K562 (cell line): ENCODE measurements at places on chromosomes 7 and 10.

- H3K4me3 ChIP-seq = no peak overlapping the region
- no peaks in the 10 kb centered on the region for H3K27me3 ChIP-seq
- no peak overlapping the region; the same call in 2 of the 3 replicates for H3K27ac ChIP-seq
- H3K4me1 ChIP-seq = peaks cover 32% of the 10 kb centered on the region
- no peak for DNase-seq
- H3K36me3 ChIP-seq = peaks cover 32% of the 10 kb centered on the region; the same call in 2 of the 3 replicates
These were observed 9.4 kb upstream of the LRRC27 start for GRCh38 chr10:132322586-132323048.

DNA sequence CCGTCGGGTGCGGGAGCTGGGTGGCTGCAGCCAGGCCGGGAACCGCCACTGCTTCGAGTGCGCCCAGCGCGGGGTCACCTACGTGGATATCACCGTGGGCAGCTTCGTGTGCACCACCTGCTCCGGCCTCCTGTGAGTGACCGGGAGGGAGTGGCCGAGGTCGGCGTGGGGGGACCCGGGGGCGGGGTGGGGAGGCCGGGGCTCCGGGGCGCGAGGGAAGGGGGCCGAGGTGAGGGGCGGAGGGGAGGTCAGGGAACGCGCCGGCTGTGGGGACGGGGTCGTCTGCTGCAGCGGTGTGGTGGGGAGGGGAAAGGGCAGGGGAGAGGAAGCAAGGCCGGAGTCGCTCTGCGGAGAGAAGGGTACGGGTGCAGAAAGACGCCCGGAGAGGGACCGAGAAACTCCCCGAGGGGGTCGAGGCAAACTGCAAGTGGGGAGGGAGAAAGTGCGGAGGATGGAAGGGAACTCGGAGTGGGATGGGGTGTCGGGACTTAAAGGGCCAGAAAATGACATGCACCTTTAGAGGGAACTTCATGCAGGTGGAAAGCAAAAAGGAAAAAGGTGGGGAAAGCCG, 518 bp downstream of the AGFG2 start:
- no peaks in the 10 kb centered on the region for H3K27me3 ChIP-seq
- H3K27ac ChIP-seq = peak overlapping the region; percentile 56
- no peaks in the 10 kb centered on the region; the same call in 2 of the 3 replicates for H3K36me3 ChIP-seq
- DNase-seq = no peak

DNA sequence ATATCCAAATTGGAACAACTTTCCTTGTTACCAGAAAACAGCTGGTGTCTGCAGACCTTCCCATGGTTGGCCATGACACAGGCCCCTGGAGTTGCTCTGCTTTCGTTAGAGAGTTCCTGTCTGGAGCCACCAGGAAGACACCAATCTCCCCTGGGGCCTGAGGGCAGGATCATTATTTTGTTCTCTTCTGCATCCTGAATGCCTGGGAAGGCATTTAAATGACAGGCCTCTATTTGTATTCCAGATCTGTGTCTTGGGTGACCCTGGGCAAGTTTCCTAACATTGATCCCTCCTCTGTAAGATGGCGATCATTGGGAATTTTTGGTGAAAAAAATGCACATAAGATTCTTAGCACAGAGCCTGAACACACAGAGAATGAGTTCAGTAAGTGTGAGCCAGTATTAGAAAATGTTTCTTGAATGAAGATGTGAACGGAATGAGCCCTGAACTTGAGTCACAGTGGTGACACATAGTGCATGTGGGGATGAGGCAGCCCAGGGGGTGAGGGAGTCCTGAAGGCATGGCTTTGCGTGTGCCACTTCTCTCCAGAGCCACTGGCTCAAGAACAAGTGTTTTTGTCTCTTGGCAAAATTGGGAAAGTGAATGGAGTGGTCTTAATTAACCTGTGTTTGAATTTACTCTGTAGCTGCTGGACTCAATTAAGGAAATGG, 28.4 kb downstream of the BMPER start:
- DNase-seq = no peak
- H3K27ac ChIP-seq = no peak overlapping the region
- H3K4me3 ChIP-seq = no peak overlapping the region
- H3K36me3 ChIP-seq = no peaks in the 10 kb centered on the region
- no peaks in the 10 kb centered on the region for H3K4me1 ChIP-seq
- H3K27me3 ChIP-seq = no peaks in the 10 kb centered on the region

GRCh38 chr7:156479596-156479995, 161.0 kb upstream of the RNF32 start:
- no peak overlapping the region for H3K27ac ChIP-seq
- H3K36me3 ChIP-seq = no peaks in the 10 kb centered on the region
- H3K27me3 ChIP-seq = peaks cover 18% of the 10 kb centered on the region; the same call in 2 of the 3 replicates
- DNase-seq = no peak
- peaks cover 6% of the 10 kb centered on the region; the same call in 1 of the 2 replicates for H3K4me1 ChIP-seq
- H3K4me3 ChIP-seq = no peak overlapping the region

DNA sequence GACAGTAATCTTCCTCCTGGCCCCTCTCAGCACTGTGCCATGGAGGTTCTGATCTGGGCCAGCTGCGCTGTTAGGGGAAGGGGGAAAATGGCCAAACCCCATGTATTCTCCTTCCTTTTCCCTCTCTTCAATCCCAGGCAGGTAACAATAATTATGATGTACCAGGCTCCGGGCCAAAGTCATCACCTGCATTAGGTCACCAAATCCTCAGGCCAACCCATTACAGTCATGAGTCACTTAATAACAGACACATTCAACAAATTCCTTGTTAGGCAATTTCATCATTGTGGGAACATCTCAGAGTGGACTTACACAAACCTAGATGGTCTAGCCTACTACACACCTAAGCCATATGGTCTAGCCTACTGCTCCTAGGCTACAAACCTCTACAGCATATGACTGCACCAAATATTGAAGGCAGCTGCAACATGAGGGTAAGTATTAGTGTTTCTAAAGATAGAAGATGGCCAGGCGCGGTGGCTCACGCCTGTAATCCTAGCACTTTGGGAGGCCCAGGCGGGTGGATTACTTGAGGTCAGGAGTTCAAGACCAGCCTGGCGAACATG, 2.2 kb upstream of the HSPB1 start:
- H3K36me3 ChIP-seq = peaks cover 13% of the 10 kb centered on the region
- peaks cover 54% of the 10 kb centered on the region for H3K4me1 ChIP-seq
- H3K4me3 ChIP-seq = no peak overlapping the region
- no peak overlapping the region for H3K27ac ChIP-seq
- no peaks in the 10 kb centered on the region for H3K27me3 ChIP-seq
- DNase-seq = no peak

DNA sequence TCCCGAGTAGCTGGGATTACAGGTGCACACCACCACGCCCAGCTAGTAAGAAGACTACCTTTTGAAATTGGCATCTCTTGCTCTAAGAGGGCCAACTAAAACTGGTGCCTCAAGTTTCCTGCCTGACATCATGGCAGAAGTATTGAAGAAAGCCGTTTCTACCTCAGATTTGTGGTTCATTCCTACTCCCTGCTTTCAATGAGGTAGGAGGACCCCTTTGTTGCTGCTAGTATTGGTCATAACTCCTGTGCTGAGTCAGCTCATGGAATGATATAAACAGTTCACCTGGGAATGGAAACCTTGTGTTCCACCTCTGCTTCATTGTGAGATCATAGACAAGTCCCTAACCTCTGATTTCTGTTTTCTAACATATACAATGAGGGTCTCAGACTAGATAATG, 82.8 kb downstream of the CDK6 start:
- peaks cover 3% of the 10 kb centered on the region; the same call in 1 of the 2 replicates for H3K4me1 ChIP-seq
- DNase-seq = no peak
- H3K4me3 ChIP-seq = no peak overlapping the region
- no peak overlapping the region for H3K27ac ChIP-seq
- H3K36me3 ChIP-seq = 0 out of 3 replicates have a peak, but pooled peaks cover 2% of the 10 kb centered on the region

DNA sequence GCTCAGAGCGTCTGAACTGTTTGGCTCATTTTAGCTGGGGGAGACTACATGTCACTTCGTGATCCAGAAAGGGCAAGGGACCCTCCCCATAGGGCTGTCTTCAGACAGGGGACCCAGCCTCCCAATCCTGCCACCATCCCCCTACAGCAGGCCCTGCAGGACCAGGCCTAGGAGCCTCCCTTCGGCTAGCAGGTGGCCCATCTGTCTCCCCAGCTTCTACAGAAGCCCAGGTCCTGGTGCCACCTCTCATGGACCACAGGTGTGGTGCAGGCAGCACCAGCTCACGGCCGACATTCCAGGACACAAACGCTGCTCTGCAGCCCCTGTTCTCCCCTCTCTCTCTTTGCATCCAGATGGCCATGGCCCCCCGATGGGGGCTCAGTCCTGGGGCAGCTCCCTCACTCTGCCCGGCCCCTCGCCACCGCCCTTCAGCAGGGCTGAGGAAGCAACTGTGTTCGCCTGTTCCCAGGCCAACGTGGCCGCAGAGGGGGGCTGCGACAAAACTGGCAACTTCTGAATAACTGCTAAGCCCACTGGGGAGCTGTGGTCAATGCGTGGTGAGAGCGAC, 10.3 kb downstream of the TECPR1 start:
- H3K4me3 ChIP-seq = no peak overlapping the region
- H3K4me1 ChIP-seq = peaks cover 14% of the 10 kb centered on the region
- no peaks in the 10 kb centered on the region for H3K27me3 ChIP-seq
- H3K36me3 ChIP-seq = no peaks in the 10 kb centered on the region
